ENCODE measurements at places on chromosomes 16 and 17.

- DNase-seq = peak; percentile 11
Measured at GRCh38 chr17:63445954-63446752, at the start of gene CYB561. Gene CYB561, minus strand, starts transcription at chr17:63446306. Its CDS starts 8,759 bp downstream, at chr17:63437547.

DNA sequence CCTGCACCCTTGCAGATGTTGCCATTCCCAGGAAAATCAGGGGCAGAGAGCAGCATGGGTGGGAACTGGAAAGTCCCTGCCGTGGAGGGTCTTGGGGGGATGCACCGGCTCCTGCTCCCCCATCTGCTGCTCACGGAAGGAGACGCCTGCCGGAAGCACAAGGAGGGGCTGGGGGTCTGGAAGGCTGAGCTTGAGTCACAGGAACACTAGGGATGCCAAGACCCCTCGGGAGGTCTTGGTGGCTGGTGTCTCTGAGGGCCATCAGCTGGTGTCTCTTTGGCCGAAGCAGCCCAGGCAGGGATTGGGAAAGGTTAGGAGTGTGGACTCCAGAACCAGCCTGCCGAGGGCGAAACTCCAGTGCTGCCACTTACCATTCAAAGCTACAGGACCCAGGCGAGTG is 29.4 kb upstream of the GNA13 start:
- no peak for DNase-seq

GRCh38 chr16:87492721-87493607 is at the start of gene ZCCHC14:
Gene ZCCHC14, minus strand, starts transcription at chr16:87493024. Its CDS starts 786 bp downstream, at chr16:87492238.
- DNase-seq = peak; percentile 82

GRCh38 chr17:44122816-44123355 is 555 bp downstream of the HDAC5 start:
- DNase-seq = no peak

- no peak for DNase-seq
Measured at GRCh38 chr17:50112694-50113093, 17.3 kb downstream of the SAMD14 start.

DNA sequence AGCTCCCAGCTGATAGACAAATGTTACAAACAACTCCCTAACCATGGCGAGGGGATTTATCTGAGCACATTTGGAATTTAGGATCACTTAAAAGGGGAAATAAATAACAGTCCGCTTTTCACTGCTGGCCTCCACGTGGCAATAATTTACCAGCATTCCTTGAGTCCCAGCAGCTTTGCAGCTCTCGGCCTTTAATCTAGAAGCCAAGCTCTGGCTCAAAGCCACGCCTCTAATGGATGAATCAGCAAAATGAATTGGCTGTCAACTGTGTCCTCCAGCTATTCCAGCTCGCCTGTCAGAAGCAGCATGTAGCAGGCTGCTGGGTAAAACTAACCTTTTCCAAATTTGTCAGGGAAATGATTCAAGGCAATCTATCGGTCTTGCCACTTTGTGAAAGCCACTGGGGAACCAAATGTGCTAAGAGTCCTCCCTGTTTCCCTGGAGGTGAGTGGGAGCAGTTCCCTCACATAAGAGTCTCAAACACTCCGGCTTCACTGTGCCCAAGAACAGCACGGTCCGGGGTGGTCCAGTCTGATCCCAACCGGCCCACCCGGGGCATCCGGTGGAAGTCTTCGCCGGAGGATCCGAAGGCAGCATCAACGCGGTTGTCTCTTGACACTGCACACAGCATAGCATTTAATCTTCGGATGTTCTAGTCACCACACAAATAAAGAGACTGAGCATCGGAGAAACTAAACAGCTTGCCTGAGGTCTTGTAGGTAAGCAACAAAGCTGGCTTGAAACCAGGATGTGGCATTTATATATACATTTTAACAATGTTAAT is 143.3 kb downstream of the PARN start:
- DNase-seq = no peak

DNA sequence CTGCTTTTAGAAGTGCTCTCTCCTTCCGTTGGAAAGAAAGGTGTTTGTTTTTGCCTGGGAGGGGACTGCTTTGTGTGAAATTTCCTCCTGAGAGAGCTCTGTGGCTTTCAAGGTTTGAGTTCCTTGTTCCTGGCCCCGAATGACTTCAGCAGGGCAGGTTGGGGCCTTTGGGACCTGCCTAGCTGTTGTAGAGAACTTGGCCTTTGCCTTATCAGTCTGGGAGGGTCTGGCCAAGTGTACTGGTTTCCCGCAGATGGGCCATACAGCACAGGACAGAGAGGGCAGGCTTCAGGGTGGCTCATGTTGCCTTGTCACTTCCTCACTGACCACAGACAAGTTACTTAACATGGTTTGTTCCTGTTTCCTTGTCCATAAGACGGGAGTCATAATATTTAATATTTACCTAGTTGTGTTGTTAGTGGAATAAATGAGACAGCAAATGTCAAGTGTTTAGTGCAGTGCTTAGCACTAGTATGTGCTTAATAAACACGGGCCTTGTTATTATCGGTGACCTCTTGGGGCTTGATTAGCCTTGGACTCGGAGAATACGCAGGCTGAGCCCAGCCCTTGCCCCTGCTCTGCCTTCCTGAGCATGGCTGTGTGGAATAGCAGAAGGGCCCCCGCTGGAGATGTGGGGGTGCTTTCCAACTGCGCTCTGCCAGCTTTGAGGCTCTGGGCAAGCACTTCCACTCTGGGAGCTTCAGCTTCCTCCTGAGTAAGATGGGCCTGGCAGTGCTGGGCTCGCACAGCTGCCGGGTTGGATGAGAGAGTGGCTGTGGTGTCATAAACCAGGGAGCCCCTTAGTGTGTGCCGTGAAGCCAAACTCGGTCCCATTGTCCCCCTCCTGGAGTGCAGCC is 6.6 kb downstream of the PRSS8 start:
- DNase-seq = no peak

DNA sequence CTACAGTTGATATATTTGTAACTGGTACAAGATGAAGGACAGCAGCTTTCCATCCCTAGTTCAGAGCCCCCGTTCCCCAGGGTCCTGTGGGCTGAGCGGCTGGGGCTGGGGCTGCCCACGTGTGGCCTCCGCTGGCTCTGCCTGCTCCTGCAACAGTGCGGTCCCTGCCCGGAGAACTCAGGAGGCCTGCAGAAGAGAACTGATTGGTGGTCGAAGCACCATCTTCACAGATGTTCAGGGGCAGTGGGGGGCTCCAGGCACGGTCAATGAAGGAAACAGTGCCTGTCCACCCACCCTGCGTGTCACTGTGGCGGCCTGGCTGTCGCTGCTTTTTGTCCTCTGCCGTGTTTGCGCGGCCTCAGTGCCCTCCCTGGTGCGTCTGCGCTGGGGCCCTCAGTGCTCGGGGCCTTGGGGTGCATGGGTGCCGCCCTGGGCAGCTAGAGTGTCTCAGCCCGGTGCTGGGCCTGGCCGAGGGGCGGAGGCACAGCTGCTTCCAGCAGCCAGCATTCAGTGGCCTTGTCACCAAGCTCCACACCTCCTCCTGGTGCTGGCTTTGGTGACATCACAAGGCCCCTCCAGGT is 4.2 kb upstream of the NUDT16L1 start:
- DNase-seq = no peak
